ENCODE measurements at places on chromosomes 1 and 21. TPM values are rescaled to one million over a fixed set of nuclear protein-coding genes. Genes with fewer than 3 reads are reported as not detected.

Gene FCN3
- not detected for total RNA-seq

- DNase-seq: no peak
Observed at GRCh38 chr1:17584539-17584938, 45.0 kb downstream of the ARHGEF10L start.

GRCh38 chr1:177753655-177754054 is 216.2 kb downstream of the SEC16B start:
- DNase-seq: no peak

DNA sequence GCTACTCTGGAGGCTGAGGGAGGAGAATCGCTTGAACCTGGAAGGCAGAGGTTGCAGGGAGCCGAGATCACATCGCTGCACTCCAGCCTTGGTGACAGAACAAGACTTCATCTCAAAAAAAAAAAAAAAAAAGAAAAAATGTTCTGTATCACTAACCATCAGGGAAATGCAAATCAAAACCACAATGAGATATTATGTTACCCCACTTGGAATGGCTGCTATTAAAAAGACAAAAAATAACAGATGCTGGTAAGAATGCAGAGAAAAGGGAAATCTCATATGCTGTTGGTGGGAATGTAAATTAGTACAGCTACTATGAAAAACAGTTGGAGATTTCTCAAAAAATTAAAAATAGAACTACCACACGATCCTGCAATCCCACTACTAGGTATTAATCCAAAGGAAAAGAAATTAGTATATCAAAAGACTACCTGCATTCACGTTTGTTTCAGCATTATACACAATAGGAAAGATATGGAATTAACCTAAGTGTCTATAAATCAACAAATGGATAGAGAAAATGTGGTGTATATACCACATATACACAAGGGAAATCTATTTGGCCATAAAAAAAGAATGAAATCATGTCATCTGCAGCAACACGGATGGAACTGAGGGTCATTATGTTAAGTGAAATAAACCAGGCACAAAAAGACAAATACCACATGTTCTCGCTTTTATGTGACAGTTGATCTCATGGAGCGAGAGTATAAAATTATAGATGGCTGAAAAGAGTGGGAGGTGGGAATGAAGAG is 62.6 kb downstream of the ABL2 start:
- DNase-seq: peak; percentile 46

- no peak for DNase-seq
Observed at GRCh38 chr21:46322351-46323226, 1.1 kb downstream of the C21orf58 start.

DNA sequence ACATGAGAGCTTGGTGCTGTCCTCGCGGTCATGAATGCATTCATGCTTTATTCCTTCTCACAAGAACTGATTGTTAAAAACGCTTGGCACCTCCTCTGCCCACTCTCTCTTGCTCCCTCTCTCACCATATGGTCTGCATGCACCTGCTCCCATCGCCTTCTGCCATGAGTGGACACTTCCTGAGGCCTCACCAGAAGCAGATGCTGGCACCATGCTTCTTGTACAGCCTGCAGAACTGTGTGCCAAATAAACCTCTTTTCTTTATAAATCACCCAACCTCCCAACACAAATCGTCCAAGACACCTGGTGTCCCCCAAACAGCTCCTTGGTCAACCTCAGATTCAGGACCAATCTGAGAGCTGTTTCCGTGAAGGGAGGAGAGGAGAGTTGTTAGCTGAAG is 43.3 kb upstream of the PCBP3 start:
- DNase-seq: no peak

GRCh38 chr1:166377896-166378295 is 211.1 kb upstream of the FAM78B start:
- DNase-seq: no peak

GRCh38 chr1:53350853-53351767 is 23.2 kb upstream of the LRP8 start:
- no peak for DNase-seq

Gene ITGB2
- total RNA-seq: 22.5 TPM

DNA sequence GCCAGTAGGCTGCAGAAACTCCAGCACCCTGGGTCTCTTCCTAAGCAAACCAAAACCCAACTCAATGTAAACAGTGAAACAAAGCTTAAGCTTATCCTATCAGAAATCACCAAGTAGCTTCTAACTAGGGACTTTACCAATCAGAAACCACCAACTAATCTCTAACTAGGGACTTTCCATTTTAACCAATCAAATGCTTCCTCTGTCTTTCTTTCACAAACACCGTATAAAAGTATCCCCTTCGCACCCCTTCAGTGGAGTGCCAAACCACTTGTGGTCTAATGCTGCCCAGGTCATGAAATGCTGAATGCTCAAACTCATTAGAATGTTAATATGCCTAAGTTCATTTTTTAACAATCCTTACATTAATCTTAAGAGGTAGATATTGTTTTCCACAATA is 250.5 kb upstream of the DUSP10 start:
- DNase-seq: no peak

Gene SUSD4
- 12.9 TPM for total RNA-seq

Gene SPRR2B
- not detected for total RNA-seq

DNA sequence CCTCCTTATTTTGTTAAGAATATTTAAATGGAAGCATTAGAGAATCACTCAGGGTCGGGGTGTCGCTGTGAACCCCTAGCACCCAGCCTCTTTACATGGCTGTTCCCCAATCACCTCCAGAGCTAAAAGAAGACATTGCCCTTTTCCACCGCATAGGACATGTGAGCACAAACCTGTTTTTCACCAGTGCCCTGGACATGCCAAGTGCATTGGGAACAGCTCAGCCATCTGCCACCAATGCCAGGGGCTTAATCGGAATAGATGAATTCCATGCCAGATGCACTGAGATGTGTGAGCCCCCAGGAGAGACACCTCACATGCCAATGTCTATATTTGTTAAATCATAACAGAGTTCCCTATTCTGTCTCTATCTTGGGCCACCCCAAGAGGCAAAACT is 33.3 kb downstream of the EIF2D start:
- no peak for DNase-seq

Gene C8B
- total RNA-seq: not detected

Gene PDC
- not detected for total RNA-seq

Gene IGFN1
- 3.6 TPM for total RNA-seq

DNA sequence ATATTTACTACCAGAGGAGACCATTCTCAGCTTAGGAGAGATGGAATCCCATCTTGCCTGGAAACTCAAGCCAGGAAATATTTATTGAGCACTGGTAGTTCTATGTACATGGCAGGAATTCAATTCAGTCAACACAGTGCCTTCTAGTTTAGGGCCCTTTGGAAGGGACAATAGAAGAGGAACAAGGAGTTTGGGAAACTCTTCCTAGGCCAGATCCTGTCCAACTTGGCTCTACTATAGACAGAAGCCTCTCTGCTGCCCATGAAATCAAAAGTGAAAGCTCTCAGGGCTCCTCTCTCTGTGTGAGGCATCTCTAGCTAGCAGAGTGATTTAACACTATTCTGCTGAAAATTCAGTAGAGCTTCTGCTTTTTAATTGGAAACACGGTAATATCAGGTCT is 244.6 kb upstream of the MAP1LC3C start:
- no peak for DNase-seq

DNA sequence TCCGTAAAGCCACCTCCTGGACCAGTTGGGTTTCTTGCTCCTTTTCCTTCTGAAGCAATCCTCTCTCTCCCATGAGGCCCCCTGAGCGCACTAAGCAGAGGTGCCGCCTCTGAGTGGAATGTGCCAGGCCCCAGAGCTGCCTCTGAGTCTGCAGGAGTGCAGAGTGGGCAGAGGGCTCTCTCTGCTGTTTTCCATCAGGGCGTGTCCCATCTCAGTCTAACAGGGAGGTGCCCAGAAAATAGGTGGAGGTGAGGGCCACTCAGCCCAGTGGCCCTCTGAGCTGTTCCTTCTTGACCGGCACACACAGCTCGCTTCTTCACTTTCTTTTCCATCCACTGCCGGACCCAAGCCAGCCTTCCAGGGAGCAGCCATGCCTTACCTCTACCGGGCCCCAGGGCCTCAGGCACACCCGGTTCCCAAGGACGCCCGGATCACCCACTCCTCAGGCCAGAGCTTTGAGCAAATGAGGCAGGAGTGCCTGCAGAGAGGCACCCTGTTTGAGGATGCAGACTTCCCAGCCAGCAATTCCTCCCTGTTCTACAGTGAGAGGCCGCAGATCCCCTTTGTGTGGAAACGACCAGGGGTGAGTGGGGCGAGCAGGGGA is at the start of gene CAPN9:
CAPN9 (plus strand) TSS at position 262 of the 604 bp plus-strand sequence; CDS start at position 371, 109 bp downstream.
- DNase-seq: no peak

Gene DPT
- 191 TPM for total RNA-seq

DNA sequence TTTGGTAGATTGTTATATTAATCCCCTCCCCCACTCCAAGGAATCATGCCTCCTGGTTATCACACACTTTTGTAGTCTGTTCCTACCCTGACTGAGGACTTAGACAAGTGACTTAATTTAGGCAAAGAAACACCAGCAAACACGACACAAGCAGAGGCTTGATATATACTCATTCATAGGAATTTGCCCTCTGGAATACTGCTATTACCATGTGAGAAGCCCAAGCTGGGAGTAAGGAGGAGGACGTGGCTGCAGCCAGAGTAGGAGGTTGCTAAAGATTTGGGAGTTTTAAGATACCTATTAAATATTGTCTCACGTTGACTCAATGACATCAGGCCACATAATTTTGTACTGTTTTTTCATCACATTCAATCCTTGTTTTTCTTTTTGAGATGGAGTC is 100.2 kb downstream of the LRRC53 start:
- no peak for DNase-seq

Gene KRTAP20-4
- total RNA-seq: not detected

Gene S100A7
- total RNA-seq: 130 TPM

DNA sequence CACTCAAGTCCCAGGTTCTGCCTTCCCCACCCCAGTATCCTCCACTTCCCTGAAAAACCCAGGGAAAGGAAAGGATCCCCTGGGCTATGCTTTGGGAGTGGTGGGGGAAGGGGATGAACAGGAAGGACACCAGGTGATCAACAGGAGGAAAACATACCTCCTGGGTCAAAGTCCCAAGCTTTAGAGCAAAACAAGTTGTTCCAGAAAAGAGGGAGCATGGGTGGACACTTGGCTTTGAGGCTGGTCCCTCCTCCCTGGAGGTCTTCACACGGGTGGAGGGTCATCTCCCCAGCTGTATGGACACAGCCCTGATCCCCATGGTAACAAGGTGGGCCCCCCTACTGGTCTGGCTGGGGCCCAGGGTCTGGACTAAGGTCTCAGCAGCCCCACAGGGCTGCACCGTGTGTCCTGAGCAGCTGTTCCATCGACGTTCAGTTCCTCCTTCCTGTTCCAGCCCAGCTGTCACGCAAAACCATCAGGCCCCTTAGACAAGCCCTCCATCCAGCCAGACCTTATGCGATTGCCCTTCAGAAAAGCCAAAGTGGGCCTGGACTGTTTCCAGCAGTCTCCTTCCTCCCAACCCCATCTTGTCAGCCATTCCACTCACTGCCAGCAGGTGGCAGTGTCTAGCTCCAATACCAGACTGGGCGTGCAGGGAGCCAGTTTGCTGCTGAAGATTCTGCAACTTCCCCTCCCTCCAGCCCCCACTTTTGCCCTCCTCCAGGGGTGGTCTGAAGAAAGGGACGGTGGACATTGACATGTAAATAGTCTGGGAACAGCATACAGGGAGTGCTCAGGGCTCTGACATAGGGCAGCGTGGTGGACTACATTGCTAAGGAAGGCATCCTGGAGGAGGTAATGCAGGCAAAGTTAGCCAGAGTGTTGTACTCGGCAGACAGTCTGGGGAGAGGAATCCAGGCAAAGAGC is 2.9 kb upstream of the PDZK1IP1 start:
- peak; percentile 39 for DNase-seq

GRCh38 chr1:83102630-83103071 is 896.3 kb downstream of the TTLL7 start:
- DNase-seq: peak; percentile 74

GRCh38 chr1:243301059-243301458 is 45.2 kb downstream of the SDCCAG8 start:
- DNase-seq: no peak

GRCh38 chr1:155182052-155182550 is 8.5 kb downstream of the TRIM46 start:
- DNase-seq: no peak

Gene FAM110D
- 0.30 TPM for total RNA-seq

GRCh38 chr1:103353391-103353790 is 172.1 kb upstream of the RNPC3 start:
- no peak for DNase-seq

Gene LCE1E
- total RNA-seq: 0.59 TPM

DNA sequence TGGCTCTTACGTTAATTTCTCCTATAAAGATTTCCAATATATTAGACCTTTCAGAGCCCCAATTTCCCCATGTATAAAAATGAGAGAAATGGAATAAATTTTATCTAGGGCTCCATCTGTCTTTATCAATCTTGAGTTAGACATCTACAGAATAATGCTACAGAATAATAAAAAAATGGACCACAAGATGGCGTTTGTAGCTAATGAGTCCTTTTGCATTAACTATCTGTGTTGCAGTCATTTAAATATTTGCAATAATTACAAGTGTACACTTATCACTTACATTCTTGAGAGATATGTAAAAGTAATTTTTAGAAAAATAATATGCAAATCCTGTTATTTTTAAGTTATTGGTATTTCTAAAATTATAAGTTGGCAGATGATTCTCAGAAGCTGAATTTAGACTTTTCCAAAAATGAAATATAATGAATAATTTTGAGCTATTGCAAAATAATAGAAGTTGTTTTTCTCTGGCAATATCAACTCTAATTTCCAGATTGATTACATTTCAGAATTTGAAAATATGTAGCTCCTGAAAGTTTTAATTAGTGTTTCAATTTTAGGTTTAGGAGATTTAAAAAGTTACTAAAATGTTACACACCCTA is 87.7 kb downstream of the SNX7 start:
- DNase-seq: peak; percentile 14

Gene PLA2G4A
- total RNA-seq: 24.3 TPM

GRCh38 chr1:42921769-42922168 is 36.9 kb downstream of the SLC2A1 start:
- DNase-seq: no peak

DNA sequence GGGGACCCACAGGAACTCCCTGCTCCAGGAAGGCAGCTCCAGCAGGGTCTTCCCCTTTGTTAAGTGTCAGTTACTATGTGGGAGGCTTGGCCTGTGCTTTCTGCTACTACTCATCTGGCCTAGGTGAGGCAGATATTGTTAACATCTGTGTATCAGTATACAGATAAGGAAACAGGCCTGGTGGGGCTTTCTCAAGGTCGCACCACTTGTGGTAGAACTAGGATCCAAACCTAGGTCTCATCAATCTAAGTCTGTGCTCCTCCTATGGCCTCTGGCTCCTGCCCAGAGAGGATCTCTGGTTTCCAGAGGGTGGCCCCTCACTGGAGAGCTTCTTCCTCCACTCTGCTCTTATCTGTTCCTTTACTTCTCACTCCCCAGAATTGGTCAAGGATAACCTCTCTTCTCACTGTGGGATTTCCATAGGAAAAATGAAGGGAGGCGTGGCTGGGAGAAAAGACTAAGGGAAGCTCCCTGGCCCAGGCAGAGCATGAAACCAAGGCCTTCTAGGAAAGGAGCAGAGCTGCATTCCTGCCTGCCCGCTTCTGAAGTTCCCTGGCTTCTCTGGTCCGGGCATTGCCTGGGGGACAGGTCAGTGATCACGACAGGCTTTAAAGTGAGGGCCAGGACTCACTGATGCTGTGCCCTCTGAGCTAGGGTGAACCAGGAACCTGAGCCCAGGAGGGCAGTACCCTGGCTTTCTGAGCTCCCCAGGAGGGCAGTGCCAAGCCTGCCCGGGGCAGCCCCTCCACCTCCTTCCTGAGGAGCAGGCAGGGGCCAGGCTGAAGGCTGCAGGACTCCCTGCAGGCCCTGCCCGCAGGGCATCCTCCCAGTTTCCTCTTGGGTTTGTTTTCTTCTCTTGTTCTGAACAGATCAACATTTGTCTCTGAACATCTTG is 5.8 kb downstream of the KCNC4 start:
- DNase-seq: no peak

Measured in skin of body (tissue), 3 donors.